NCI-H526 treated with DMSO at 0.1 percent for 48 hours (cell line): ENCODE measurements at places on chromosomes 12 and 14.

GRCh38 chr12:110637869-110638441, 24.0 kb downstream of the TCTN1 start:
- DNase-seq, result no peak

GRCh38 chr12:122893208-122894153, 2.4 kb downstream of the VPS37B start:
- no peak for DNase-seq

GRCh38 chr14:54267172-54267571, 129.6 kb upstream of the CDKN3 start:
- no peak for DNase-seq

- DNase-seq, result no peak
Measured at GRCh38 chr14:105249182-105250007, 1.1 kb downstream of the BTBD6 start.

- no peak for DNase-seq
Measured at GRCh38 chr14:63432228-63432627, 110.9 kb downstream of the PPP2R5E start.

GRCh38 chr14:57089901-57090300, 178.8 kb downstream of the EXOC5 start:
- DNase-seq, result no peak

DNA sequence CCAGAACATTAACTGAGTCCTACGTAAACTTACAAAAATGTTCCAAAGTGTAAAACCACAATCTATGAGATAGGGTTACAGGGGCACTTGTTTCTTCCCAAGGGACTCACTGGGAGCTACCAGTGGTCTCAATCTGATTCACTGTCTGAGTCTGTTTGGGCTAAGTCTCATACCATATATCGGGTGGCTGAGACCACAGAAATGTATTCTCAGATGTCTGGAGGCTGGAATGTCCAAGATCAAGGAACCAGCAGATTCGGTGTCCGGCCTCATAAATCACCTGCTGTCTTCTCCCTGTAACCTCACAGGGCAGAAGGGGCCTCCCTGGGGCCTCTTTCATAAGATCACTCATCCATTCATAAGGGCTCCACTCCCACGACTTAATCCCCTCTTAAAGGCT, 616.3 kb upstream of the TMEM132C start:
- no peak for DNase-seq

DNA sequence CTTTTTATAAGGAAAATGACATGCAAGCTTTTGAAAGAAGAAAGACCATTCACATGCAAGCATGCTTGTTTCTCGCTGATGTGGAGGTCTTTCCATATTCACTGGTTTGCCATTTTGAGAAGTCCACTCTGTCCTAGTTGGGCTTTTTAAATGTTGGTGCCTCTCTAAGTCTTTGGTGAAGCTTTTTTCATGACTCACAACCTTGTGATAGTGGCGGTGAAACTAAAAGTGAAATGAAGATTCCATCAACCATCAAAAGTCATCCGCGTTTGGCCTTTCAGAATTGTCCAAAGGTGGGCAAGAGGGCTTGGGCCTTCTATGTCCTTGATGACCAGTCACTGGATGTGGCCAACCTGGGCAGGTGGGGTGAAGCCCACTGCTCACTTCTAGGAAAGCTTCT, 4.3 kb downstream of the LRRC74A start:
- no peak for DNase-seq

DNA sequence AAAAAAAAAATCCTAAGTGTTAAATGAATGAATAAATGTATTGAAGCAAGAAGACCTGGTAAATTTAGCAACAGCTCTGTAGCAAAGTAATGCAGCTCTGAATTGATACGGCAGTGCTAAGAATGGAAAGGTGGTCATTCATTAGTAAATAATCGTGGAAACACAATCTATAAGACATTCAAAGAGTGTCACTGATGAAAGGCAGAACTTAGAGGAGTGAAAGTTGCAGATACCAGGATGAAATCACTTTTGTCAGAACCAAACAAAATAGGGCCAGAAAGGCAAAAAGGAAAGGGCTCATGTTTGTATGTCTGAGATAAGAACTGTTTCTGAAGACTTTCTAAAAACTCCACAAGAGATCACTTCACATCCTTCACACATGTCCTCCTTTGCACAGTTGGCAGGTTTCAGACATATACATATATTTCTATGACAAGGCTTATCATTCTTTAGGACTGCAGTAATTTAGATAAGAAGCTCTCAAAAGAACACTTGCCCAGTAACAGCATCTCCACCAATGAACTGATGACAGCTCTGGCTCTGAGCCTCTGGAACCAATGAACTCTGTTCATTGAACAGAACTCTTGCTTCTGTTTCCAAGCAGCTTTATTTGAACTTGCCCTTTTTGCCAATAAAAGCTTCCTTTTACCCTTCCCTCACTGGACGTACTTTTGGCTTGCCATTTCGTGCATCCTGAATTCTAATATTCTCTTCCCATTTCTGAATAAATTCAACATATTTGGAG, 4.2 kb upstream of the LRR1 start:
- DNase-seq, result no peak

DNA sequence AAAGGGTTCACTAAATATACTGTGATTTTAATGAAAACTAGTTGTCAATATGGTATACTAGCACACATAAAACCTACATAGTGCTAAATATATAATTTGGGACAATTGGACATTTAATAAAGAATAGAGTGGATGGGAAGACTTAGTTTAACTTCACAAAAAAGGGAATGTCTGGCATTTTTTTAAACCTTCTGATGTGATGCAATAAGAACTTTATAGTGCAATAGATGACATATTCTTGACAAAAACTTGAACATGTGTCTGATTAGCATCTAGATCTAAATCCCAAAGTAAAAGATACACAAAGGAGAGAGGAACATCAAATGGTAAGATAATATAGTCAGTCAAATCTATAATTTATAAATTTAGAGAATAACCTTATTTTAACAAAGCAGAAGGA, 488.3 kb upstream of the SYT1 start:
- no peak for DNase-seq

DNA sequence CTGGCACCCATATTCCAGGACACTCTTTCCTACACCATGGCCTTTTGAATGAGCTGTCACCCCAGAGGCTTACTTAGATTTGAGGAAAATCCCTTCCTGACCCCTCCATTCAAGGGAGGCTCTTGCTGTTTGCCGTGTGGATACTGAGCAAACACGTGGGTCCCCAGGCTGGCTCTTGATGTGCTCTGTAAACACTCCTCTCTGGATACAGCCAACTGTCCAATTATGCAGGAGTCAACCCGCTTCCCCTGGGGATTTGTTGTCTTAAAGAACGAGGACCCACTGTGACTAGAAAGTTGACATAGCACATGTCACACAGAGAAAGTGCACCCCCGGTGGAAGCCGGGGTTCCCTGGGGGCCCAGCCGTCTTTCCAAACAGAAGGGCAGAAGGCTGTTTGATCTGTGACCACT, 75.8 kb upstream of the CEP83 start:
- DNase-seq, result peak; percentile 35

GRCh38 chr14:55579724-55580469, at the start of gene KTN1:
TSS of gene KTN1 (plus strand) at chr14:55580207. CDS start at chr14:55612049, 31,842 bp downstream.
- DNase-seq, result peak; percentile 74

DNA sequence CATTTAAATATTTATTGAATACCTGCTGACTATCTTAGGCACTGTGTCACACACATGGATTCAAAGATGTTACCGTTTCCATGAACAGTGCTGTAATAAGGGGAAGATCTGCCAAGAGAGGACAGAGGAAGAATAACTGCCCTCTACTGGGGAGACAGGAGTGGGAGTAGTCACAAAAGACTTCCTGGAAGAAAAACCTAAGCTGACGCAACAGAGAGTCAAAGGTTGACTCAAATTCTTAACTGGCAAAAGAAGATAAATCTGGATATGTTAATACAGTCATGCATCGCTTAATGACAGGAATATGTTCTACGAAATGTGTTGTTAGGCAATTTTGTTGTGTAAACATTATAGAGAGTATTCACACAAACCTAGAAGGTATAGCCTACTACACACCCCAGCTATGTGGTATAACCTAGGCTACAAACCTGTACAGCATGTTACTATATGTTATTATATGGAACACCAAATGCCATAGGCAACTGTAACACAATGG, 51.5 kb downstream of the DCAF5 start:
- DNase-seq, result no peak

GRCh38 chr12:19055589-19055988, 73.9 kb upstream of the PLEKHA5 start:
- no peak for DNase-seq

DNA sequence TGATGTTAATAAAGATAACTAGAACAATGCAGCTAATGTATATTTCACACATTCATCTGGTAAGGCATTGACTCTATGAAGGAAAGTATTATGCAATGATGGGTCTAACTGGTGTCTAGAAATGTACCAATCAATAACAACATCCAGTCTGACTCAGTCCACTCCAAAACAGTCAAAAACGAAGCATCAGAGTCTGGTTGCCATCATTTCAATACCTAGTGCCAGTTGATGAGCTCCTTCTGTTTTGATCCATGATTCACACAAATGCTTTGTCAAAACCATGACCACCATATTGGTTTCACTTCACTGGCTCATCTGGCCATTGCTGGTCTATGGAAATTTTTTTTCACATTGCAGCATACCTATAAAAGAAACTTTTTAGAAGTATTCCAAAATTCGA, 747.2 kb upstream of the TMEM132C start:
- DNase-seq, result no peak

DNA sequence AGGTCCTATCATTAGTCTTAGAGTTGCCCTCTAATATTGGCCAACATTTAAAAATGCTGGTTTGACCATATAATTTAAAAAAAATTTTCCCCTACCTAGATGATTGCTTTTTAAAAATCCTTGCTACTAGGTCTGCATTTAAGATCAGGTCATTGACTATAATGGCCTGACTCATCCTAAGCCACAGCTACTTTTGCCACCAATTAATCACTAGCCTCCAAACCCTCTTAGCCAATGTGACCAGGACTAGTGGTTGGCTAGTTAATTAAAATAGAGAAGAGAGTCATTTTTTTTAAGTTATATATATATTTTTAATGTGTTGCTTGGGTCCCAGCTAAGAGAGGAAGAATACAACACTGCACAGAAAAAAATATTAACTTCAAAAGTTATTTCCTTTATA, 57.5 kb downstream of the SOS2 start:
- DNase-seq, result no peak
